GM06990 (cell line): ENCODE measurements at places on chromosomes 6 and 20.

GRCh38 chr6:106090001-106090400 is 3.9 kb downstream of the PRDM1 start:
- no peak for DNase-seq

DNA sequence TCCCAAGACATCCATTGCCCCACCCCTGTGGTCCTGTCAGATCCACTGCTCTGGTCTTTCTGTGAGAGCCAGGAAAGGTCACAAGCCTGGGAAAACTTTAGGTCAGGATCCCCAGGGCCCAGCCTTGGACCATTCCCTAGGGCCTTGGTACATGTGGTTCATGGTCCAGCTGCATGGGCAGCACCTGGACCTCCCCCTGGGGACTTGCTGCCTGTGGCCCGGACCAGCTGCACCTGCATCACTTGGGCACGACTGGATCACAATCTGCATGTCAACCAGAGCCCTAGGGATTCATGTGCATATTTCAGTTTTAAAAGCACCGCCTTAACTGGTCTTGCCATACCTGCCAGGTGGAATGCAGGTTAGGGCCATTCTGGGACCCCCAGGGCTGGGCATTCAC is 44.3 kb upstream of the MC3R start:
- DNase-seq: no peak

GRCh38 chr20:35305682-35306556 is 13.7 kb upstream of the FAM83C start:
- no peak for DNase-seq

DNA sequence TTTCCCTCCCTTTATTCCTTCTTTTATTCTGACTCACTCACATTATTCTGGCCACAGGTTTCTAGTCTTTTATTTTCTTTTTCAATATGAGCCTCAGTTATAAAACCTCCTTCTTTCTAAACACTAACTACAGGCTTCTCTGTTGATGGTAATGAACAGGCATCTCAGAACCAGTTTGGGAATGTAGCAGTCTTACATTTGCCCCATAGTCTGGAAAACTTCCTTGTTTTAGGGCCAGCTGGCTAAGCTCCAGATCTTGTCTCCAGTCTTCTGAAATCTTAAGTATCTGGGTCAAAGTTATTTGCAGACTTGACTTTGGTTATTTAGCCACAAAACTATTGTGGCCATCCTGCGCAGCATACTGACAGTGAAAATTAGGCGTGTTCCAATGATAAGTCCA is 97.0 kb upstream of the MAN1A1 start:
- no peak for DNase-seq

DNA sequence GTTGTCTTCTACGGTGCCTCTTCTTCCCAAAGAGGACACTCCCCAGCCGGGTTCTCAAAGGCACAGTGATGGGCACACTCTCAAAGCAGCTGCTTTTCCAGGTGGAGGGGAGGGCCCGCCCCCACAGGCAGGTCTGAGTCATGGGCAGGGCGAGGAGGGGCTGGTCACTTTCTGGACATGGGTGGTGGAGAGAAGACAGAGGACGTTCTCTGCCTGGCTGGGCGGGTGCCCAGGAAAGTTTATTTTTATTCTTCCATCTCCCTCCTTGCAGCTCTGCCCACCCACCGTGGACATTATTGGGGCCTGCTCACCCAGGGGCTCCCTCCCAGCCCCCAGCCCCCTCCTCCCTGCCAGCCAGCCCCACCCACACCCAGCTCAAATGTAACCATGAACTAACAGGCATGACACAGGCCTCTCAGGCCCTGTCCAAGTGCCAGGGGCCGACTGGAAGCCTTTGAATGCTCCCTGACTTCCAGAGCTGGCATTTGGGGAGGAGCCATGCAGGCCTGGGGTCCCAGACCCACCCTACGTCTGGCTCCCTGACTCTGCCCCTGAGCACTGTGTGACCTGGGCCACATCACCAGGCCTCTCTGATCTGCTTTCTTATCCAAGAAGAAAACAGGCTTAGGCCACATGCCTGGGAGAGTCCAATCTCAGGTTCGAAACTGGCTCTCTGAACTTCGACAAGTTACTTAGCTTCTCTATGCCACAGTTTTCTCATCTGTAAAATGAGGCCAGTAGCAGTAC is 8.0 kb downstream of the TGM2 start:
- DNase-seq: no peak

GRCh38 chr6:56713254-56713672 is 70.6 kb upstream of the DST start:
- no peak for DNase-seq

- no peak for DNase-seq
Observed at GRCh38 chr6:830667-831327, 137.9 kb upstream of the EXOC2 start.

DNA sequence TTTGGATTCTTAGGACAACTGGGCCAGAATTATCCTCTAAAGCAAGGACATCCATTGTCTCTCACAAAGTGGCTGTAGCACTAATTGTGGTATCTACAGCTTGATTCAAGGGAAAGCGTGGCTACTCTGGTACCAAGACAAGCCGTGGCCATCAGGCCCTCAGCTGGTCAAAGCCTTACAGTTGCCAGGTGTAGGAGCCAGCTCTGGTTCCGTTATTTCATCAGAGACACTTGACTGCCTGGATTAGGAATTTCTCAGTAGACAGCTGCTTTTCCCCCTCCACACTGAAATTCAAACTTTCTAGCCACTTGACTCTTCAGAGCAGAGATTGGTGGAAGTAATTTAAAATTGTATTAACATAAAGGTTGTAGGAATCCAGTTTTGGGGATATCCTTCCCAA is 104.2 kb downstream of the ANKS1A start:
- DNase-seq: no peak

GRCh38 chr20:51639206-51639832 is 96.8 kb upstream of the NFATC2 start:
- no peak for DNase-seq

- DNase-seq: no peak
Observed at GRCh38 chr6:19692506-19693298, 144.5 kb upstream of the ID4 start.

DNA sequence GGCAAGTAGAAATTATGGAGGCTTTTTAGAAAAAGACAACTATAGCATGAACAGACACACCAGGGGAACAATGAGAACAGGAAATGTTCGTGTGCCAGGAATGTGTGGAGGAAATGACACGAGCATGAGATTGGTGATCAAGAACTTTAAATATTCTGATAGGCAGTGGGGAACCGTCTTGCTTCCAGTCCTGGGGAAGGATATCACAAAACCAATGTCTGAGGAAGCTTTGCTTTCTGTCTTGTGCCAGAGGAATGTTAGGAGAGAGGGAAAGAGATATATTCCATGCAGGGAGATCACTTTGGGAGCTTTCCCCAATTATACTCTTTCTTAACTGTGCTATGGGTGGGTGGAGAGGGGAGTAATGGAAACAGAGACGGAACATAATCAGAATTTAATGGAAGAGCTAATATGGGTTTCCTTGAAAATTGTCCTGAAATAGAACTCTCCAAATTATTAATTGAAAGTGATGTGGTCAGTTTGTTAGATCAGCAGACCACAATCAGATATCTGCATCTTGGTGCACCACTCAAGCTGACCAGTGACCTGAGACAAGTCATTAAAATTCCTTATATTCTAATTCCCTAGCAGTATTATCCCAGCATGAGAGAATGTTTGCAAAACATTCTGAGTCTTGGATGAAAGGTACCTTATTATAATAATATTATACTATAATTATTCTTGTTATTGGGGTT is 178.2 kb downstream of the SOX4 start:
- DNase-seq: no peak

DNA sequence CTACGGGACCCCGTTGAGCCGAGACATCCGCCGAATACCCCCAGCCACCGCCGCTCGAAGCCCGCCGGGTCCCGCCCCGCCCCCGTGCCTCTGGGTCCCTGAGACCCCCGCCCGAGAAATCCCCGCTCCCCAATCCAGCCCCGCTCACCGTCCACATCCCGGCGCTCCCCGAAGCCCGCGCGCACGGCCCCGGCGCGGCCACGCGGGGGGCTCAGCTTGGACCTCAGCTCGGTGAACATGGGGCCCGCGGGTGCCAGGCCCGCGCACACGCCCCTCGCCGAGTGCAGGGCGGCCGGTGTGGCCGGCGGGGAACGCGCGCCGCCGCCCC is 249 bp downstream of the SAMD10 start:
- DNase-seq: no peak

DNA sequence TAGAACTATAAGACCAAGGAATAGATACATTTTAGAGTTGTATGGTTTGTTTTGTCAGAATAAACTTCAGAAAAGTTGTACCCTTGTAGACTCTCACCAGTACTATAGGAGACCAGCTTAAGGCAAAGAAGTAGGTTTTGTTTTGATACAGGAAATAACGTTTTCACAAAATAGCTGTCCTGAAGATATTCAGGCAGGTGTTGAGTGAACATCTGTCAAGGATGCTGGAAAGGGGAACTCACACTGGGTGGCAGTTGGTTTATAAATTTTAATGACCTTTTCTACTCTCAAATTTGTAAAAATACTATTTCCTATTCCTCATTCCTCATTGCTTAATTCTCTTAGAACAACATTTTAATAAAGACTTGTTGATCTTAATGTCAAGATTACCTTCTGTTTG is 174.0 kb upstream of the MAN1A1 start:
- DNase-seq: no peak

DNA sequence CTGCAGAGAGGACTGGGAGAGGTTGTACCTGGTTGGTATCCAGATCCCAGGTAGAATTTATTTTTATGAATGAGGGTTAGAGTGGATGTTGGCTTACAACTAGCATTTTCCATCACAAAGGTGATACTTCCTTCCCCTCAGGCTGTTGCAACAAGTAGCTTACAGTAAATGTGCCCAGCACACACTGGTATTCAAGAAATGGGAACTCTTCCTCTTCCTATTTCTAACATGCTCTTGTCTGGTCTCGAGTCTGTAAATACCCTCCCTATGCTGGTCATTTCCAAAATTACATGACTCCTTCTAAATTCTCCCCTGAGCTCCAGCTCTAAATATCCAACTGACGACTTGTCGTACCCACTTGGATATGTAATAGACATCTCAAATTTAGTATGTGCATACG is 90.1 kb upstream of the FOXC1 start:
- DNase-seq: no peak
